NCI-H526 treated with DMSO at 0.1 percent for 48 hours (cell line): ENCODE measurements at places on chromosomes 7 and 10.

DNA sequence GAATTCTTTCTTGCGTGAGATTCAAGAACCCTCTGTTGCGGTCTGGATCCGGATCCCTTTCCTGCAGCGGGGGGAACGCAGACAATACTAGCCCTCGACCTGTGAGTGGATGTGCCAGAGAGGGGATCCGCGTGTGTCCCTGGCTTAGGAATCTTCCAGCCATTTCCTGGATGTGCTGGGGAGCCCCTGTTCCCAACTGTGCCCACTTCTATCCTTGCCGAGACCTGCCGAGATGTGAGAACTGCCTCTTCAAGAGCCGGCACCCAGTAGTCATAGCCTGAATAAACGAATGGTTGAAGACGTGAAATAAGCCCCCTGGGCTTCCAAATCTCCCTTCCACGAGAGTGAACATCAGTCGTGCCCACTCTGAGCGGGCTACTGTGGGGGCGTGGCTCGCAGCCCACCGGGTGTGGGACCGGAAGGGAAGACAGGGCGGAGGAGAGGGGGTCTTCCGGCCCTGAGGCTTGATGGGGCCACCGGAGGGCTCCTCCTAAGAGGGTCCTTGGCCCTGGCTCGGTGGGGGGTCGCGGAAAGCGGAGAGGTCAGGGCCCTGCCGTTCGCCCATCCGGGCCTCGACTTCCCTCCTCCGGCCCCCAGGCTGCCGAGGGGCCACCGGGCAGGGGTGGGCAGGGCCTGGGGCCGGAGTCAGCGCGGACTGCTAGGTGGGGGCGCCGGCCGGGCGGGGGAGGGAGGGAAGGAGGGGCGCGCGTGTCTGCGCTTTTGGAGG lies 1.3 kb upstream of the CCDC136 start:
- no peak for DNase-seq

DNA sequence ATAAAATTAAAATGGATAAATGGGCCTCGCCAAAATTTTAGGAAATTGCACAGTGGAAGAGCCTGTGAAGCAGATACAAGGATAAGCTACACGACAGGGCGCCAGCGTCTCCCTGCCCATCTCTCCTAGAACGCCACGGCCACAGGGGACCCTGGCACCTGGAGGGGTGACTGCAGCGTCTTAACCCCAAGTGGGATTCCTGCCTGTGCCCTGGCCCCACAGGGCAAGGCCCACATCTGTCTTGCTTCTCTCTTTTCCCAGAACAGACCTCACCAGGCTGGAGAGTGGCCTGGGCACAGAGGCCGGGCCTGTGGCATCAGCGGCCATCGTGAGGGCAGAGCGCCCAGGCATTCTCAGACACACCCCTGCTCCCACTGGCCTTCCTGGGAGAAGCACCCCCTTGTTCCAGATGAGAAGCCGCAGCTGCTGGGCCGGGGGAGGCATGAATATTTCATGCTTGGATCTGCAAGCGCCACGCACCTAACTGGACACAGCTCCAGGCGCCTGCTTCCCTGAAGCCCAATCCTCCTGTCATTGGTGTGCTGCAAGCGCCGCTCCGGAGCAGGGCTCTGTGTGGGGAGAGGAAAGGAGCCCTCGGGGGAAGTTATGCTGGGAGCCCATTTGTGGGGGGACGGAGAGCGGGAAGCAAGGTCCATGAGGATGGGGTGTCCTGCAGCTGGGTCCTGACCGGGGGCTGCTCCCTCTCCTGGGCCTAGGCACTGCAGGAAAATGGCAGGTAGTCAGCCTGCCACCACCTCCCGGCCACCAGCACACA lies 153.5 kb downstream of the ELFN1 start:
- DNase-seq = no peak

GRCh38 chr10:127535802-127536515 lies 13.2 kb upstream of the NPS start:
- no peak for DNase-seq

DNA sequence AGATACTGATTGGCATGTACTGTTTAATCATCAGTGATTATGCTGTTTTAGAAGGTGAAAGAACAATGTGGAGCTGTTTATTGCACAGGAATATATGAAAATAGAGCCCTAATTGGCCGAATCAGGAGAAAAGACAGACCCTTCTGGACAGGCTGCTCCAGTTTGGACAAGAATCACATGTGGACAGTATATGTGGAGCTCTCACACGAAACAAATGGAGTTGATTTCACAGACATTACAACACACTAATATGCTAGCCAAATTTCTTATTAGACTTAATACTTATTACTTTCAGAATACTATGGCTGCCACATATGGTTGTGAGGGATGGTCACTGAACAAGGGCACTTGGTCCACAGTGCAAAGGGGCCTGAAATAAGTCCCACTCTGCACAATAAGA lies 15.5 kb downstream of the TWIST1 start:
- DNase-seq = no peak

DNA sequence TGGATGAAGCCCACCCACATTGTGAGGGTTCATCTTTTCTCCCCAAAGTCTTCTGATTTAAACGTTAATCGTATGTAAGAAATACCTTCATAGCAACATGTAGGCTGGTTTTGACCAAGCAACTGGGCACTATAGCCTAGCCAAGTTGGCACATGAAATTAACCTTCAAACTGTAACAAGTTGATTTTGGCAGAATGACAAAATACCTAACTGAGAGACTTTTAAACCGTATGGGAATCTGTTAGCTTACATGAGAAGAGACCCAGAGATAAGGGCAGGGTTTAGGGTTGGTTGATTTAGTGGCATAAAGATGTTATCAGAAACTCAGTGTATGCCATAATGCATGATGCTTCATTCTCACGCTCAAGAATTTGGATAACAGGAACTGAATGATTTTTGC lies 69.5 kb downstream of the CDK13 start:
- no peak for DNase-seq

DNA sequence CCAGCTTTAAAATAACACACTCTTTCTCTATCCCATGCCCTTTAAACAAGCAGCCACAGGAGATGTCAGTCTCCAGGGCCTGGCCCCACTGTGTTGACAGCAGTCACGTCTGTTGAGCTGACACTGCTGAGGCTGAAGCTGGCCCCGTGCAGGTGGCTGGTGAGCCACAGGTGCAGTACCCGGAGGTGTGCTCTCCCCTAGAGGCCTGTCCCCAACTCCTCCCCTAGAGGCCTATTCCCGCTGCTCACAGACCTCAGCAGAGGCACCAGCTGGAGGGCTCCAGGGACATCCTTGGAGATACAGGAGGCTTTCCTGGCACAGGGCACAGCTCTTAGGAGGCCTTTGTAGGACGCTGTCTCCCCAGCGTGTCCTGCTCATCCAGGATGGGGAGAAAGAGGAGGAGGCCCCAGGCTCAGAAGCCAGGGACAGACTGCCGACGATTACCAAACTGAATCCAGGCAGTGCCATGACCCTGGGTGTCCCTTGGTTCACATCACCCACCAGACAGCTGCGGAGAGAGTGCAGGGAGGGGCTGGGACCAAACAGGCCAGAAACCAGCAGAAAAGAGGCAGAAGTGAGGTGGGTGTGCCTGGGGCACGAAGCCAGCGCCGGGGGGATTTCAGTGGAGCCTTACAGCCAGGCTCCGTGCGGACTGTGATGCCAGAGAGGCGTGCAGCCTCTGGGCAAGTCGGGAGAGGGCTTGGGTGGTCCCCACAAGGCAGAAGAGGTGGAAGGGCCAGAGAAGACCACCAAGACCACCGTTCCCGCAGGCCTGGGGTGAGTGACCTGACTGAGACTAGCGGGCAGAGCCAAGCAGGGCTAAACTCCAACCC lies 18.5 kb upstream of the TTYH3 start:
- DNase-seq = no peak

- no peak for DNase-seq
Measured at GRCh38 chr10:78959924-78960285, 108.9 kb upstream of the ZMIZ1 start.

DNA sequence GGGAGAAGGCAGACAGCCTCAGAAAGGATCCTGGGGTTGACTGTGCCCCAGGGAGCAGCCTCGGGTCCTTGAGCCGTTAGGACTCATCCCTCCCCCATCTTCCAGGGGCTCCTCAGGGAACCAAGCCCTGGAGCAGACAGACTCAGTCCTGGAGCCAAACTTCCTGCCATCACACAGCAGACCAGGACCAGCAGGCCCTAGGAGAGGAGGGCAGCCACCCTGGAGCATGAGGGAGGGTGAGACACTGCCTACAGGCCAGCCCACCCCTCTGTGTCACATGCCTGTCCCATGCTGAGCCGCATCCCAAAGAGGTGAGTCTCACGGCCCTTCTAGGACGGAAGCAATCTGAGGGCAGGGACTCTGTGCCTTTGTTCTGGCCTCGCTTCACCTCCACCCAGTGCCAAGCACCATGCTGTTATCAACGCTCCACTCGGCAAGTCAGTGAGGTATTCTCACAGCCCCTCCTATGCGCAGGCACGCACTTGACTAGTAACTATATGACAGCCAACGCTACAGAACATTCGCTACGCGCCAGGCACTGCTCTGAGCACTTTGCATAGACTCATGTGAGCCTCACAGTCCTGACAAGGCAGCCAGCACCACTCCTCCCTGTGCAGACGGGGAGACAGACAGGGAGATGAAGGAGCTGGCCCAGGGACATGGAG lies 19.1 kb downstream of the MAD1L1 start:
- no peak for DNase-seq

GRCh38 chr10:7485799-7486198 lies 75.0 kb upstream of the SFMBT2 start:
- no peak for DNase-seq

GRCh38 chr10:19974138-19974537 lies 157.9 kb downstream of the PLXDC2 start:
- DNase-seq = no peak

GRCh38 chr7:155269766-155270585 lies 27.7 kb upstream of the INSIG1 start:
- DNase-seq = no peak

- no peak for DNase-seq
Measured at GRCh38 chr7:126501617-126502016, 751.1 kb downstream of the GRM8 start.

DNA sequence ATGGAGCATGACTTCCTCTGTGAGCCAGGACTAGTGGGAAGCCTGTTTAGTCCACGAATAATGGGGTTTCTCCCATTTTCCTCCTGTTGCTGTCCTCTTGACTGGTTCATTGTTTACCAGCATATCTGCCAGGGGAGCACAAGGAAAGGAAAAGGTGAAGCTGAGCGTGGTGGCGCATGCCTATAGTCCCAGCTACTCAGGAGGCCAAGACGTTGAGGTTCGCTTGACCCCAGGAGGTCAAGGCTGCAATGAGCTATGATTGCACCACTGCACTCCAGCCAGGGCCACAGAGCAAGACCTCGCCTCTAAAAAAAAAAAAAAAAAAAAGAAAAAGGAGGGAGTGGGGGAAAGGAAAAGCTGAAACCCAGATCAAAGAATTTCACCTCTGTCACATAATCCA lies 5.8 kb upstream of the IL2RA start:
- DNase-seq = no peak

DNA sequence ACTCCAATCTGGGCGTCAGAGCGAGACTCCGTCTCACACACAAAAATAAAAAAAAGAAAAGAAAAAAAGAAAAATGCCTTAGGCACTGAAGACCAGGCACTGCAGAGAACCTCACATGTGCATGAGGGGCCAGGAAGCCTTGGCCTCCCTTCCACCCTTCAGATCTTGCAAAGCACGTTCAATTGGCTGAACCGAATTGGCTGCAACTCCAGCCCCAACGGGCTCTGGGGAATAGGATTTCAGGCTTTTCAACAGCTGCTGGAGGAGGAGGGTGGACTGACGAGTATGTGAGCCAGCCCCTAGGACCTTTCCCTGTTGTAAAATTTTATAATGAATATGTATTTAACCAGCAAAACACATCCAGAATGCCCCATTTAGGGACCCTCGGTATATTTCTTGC lies 16.7 kb downstream of the TMEM120A start:
- DNase-seq = no peak

- DNase-seq = no peak
Measured at GRCh38 chr7:118306771-118307170, 82.3 kb downstream of the ANKRD7 start.

DNA sequence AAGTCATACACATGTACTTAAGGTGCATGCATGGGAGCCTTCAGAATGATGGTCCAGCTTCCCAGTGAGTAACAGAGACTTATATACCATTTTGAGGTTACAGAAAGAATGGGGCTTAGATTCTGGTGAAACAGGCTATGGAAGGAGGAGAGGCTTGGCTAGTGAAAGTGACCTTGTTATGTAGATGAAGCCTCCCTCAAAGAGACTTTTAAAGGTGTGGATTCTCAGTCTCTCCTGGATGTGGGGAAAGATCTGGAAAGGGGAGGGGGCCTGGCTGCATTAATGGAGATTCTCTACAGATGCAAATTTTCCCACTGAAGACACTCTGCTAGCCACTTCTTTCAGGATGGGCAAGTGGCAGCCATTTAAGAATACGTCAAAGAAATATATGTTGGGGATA lies 5.5 kb downstream of the RASSF4 start:
- DNase-seq = no peak

DNA sequence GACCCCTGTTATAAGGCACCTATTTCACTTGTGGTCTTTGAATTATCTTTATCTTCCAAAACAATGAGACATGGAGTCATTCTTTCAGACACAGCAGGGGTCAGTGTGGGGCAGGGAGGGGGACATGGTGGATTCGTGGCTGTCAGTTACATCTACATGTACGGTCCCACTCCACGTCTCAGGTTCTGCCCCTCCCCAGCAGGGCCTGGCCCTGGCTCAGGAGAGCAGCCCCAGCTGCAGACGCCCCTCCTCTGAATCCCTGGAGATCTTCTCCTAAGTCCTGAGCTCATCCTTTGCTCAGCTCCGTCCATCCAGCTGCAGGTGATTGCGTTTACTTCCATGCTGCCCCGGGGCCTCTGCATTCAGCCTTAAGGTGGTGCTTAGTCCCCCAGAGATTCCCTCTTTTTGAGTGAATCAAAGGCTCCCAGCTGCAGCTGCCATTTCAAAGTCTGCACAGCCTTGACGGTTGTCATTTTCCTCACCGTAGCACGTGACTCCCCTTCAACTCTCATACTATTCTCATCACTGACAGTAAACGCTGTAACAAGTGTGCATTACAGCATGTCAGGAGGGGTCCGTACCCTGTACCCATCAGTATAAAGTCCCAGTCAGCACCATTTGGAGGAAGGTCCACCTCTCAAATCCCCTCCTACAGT lies 113.4 kb upstream of the TCERG1L start:
- DNase-seq = no peak

DNA sequence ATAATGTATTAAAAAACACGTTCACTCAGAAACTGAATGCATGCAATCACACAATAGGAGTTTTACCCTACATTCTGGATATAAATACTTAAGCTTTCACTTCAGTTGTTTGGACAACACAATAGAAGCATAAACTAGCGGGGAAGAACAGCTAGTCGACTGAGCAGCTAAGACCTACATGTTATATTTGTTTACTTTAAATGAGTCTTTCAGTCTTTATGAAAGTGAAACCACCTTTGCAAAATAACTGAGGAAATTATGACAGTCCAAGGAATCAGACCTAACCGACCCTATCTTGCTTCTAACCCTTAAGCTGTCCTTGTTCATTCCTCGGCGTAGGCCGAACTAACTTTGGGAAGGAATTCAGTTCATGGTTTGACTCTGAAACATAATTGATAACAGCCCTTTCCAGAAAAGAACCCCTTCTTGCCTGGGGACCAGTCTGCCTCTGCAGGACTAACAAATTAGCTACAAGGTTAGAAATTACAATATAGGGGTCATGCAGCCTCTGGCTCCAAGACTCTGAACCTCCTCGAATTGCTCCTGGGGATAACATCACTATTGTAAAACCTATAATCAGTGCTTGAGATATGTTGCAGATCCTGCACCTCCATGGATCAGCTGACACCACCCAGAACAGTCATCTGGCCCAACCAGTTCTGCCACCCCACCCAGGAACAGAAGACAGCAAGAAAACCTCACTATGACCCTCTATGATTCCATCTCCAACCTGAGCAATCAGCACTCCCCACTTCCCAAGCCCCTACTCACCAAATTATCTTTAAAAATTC lies 185.1 kb upstream of the KLF6 start:
- no peak for DNase-seq

- no peak for DNase-seq
Measured at GRCh38 chr10:92493362-92493761, 80.5 kb downstream of the IDE start.
